ENCODE measurements at places on chromosomes 13 and 19.

GRCh38 chr19:48705431-48705830 lies 9.7 kb downstream of the FUT2 start:
- DNase-seq: no peak

DNA sequence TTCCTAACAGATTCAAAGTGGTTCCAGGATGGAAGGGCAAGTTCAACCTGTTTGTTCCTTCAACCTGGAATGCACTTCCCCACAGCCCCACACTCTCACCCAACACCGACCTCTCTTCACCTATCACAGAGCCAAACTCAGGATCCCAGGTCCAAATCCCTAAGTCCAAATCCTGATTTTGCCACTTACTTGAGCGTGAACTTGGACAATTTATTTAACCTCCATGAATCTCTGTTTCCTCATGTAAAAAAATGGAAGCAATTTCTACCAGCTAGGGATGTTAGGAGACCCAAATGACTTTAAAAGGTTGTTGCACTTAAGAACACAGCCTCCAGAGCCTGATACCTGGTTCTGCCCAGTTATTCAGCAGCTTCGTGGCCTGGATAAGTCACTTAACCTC lies 5.4 kb upstream of the IGSF23 start:
- no peak for DNase-seq

DNA sequence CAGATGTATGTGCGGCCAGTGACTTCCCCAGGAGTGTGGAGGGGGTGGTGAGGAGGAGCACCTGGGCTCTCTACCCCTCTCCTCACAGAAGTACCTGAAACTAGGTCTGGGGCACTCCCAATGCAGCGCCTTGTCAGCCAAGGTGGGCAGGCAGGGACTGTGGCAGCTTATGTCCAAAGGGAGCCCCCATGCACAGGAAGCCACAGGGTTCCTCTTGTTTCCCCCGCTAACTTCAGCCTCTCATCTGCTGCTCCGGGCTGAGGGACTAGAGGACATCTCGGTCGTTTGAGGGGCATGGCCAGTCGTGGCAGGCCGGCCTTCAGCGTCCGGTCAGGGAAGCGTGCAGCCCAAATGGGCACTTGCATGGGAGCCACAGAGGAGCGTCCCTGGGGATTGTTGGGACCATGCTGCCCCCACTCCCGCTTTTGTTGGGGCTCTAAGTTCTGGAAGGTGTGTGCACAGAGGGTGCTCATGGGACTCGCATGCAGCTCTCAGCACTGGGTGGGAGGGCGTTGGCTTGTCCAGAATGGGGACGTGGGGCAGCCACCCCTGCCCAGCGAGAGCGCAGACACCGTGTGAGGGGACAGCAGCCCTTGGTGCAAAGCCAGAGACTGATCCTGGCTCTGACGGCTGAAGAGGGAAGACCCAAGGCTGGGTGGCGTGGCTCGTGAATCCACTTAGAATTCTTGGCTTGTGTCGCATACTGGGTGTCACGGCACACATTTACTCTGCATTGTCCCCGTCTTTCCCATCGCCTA lies 16.6 kb upstream of the NPAS1 start:
- no peak for DNase-seq

DNA sequence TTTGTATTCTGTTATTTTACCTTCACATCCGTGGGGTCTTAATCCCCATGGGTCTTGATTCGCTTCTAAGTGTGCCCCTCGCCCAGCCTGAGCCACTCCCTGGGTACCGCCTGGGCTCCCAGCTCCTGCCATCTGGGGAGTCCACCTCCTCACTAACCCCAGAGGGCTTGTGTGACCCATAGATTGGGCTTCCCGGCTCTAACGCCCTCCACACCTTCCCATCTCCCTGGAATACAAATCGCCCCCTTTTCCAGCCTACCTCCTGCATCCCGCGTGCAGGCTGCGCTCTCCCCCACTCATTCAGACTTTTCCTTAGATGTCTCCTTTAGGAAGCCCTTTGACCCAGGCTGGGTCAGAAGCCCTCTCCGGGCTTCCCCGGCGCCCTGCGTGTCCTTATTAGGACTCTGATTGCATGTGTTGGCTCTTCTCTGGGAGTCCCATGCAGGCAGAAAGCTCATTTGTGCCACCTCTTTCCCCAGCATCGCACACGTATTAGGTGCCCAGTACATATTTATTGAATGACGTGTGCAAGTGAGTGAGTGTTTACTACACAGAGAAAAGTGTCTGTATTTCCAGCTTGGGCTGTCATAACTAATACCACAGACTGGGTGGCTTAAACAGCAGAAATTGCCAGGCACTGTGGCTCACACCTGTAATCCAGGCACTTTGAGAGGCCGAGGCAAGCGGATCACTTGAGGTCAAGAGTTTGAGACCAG lies 757 bp downstream of the CCDC124 start:
- DNase-seq: no peak

DNA sequence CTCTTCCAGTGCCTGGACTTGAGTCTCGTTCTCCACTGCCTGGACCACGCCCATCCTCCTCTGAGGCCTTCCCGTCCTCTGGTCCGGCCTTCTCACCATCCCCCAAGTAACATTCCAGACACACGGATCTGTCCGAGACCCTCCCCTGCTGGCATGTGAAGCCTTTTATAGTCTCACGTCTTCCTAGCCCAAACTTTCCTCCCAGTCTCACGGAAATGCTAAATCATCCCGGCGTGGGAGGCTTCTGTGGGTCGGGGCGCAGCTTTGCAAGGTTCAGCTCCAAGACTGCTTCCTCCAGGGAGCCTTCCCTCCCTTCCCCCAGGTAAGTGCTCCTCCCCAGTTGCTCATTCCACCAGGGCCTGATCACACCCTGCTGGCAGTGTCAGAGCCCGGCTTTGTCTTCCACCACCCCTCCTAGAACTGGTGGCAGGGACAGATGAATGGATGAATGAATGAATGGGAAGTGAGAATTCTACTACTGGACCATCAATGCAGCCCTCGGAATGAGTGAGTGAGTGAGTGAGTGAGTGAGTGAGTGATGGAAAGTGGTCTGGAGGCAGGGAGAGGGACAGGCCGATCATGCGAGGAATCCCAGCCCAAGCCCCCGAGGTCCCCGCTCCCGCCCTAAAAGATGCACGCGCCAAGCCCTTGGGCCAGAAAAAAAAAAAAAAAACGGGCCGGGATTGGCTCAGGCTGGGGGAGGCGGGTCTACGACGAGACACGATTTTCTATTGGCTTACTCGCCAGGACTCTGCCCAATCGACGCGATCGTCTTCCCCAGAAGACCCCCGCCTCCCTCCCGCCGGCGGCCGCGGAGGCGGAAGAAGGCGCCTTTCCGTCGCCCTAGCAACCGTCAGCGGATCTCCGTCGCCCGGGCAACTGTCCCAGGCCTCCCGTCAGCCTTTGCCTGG lies 9.3 kb downstream of the EPHX3 start:
- DNase-seq: peak; percentile 81

- DNase-seq: no peak
Observed at GRCh38 chr19:39865186-39865585, 19.0 kb upstream of the FBL start.

GRCh38 chr13:24127116-24127631 lies 33.3 kb upstream of the SPATA13 start:
- DNase-seq: peak; percentile 60

DNA sequence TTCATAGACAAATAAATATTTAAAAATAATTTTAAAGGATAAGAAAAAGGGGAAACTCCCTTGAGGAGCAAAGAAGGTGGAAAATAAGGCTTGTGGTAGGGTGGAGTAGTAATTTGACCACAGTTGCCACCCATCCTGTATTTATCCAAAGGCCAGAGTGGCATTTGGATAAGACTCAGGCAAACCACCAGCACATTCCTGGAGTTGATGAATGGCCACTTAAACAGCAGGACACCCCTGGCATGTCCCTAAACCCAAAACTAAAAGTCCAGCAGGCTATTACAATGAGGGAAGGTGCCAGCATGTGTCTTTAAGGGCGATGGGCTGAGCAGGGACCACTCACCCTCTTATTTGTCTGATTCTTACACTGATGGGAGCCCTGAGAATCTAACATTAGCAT lies 9.8 kb upstream of the FRY start:
- no peak for DNase-seq

- no peak for DNase-seq
Observed at GRCh38 chr13:99757756-99758459, 213.7 kb downstream of the ZIC5 start.

DNA sequence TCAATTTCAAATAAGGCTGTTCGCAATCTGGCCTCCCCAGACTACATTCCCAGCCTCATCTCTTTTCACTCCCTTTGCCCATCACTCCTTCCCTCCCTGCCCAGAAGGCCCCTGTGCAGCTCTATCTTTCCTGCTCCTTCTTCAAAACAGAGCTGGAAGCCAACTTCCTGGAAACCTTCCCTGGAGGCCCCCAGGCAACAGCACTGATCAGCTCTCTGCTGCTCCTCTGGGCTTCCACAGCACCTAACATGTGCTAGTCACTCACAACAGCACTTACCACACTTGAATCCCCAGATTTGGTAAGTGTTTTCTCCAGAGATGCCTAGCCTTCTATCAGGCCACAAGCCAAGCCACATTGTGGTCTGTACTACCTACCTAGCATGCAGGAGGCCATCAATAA lies 9.5 kb downstream of the SMAD9 start:
- DNase-seq: no peak

DNA sequence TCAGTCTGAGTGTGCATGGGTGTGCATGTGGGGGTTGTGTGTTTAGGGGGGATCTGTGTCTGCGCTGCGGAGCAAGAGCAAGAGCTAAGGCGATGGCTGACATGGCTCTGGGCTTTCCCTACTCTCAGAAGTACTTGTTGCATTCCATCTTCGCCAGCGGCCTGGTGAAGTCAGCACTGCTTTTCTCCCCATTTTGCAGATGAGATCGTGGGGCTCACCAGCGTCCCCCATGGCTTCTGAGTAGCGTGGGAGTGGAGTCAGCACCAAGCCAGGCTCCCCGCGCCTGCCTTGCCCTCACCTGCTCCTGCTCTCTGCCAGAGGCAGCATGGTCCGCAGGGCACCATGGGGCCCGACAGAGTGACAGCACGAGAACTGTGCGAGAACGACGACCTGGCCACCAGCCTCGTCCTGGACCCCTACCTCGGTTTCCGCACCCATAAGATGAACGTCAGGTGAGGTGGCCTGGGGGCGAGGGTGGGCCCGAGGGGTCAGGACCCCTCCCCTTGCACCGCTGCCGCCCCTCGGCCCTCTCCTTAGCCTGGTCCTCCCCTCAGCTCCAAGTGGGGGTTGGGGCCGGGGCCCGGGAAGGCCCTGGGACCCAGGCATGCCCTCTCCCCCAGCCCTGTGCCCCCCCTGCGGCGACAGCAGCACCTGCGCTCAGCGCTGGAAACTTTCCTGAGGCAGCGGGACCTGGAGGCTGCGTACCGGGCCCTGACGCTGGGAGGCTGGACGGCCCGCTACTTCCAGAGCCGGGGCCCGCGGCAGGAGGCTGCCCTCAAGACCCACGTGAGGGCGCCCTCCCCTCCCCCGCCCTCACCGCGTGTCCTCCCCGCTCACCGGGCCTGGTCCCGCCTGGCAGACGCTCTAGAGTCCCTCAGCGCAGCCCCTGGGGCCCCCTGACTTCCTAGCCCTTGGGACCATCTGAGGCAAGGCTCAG lies 2.2 kb downstream of the KMT5C start:
- no peak for DNase-seq

GRCh38 chr13:71587193-71587592 lies 279.8 kb downstream of the DACH1 start:
- no peak for DNase-seq

DNA sequence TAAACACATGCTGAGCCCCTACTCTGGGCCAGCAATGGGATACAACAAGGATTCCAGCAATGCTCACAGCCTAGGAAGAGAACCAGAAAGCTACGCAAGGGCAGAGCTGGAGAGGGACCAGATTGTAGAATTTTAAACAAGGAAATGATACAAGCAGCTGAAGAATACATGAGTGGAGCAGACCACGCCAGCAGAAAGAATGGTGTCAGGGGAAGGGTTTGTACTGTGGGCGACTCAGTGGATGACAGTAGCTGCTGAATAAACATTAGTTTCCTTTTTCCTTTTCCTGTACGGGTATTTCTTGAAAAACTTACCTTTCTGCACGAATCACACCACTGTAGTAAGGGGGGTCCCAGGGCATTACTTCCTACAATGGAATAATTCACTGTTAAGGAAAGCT lies 30.7 kb downstream of the MIPEP start:
- no peak for DNase-seq

GRCh38 chr19:47284324-47284899 lies 9.7 kb downstream of the INAFM1 start:
- peak; percentile 58 for DNase-seq

DNA sequence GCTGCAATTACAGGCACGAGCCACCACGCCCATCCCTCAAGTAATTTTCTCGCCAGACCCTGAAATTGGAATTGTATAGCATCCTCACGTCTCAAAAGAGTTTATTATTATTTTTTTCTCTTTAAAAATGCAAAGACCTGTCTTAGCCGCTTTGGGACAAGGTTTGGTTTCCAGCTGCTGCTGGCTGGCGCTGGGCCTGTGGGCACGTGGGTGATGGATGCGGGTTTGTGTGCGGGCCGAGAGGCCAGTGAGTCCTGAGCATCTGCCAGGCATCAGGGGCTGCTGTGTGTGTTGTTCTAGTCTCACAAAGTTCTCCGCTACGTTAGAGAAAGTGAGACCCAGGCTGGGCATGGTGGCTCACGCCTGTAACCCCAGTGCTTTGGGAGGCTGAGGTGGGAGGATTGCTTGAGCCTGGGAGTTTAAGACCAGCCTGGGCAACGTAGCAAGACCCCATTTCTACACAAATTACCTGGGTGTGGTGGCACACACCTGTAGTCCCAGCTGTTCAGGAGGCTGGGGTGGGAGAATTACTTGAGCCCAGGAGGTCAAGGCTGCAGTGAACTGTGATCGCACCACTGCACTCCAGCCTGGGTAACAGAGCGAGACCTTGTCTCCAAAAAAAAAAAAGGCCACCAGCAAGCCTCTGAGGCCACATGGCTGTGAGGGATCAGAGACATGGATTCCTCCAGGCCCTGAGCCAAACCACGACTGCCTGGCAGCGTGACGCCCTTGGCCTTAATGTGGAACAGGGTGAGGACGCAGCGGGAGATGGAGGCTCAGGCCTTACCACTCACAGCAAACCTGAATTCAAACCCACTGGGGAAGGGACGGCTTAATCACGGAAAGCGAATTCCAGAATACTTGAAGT lies 4.7 kb upstream of the TMPRSS9 start:
- DNase-seq: no peak

DNA sequence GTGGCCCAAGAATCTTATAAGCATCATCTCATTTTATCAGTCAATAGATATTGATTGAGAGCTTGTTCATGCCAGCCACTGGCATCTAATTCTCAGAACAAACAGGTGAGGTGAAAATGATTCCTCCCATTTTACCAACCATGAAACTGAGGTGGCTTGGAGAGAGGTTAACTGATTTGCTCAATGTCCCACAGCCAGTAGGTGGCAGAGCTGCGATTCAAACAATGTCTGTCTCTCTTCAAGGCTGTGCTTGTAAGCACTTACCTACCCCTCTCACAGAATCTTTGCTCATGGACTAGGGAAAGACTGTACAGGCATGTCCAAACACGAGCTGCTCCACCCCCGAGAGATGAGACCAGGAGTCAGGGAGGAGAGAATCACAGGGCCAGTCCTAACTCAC lies 21.5 kb upstream of the GSX1 start:
- DNase-seq: peak; percentile 55

GRCh38 chr13:95924389-95924994 lies 128.7 kb downstream of the UGGT2 start:
- DNase-seq: no peak
